ENCODE measurements at places on chromosomes 12 and 14. TPM values are rescaled to one million over a fixed set of nuclear protein-coding genes. Genes with fewer than 3 reads are reported as not detected.

Gene DCN
- total RNA-seq = 5.6 TPM

Gene DICER1
- total RNA-seq = 19.5 TPM

Gene KCNC2
- not detected for total RNA-seq

Gene SRGAP1
- total RNA-seq = 2.1 TPM

Gene TPPP2
- total RNA-seq = not detected

Gene MYO1A
- not detected for total RNA-seq

Gene KCNMB4
- 0.90 TPM for total RNA-seq

Gene MYH6
- not detected for total RNA-seq

Gene GPR137C
- total RNA-seq = 0.49 TPM

Gene KLRC4
- not detected for total RNA-seq

Gene SIVA1
- total RNA-seq = 286 TPM

DNA sequence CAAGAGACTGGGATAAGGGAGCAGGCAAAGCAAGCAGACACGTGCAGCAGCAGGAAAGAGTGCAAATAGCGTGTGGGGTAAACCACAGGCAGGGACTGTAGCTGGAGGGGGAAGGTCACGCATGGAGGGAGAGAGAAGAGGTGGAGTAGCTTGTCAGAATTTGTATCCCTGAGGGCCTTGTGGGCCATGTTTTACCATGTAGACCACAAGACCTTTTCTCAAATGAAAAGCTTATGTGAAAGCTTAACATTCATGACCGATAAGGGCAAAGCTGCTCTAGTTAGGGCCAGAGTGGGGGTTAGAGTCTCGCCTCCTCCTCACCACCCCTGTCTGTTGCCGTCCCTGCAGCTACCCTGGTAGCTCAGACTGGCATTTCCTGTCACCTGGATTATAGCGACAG lies 152.9 kb upstream of the E2F7 start:
- peak; percentile 91 for DNase-seq

GRCh38 chr12:89882050-89882449 lies 173.4 kb upstream of the ATP2B1 start:
- DNase-seq = peak; percentile 49

GRCh38 chr12:40738856-40739255 lies 46.6 kb downstream of the CNTN1 start:
- no peak for DNase-seq

DNA sequence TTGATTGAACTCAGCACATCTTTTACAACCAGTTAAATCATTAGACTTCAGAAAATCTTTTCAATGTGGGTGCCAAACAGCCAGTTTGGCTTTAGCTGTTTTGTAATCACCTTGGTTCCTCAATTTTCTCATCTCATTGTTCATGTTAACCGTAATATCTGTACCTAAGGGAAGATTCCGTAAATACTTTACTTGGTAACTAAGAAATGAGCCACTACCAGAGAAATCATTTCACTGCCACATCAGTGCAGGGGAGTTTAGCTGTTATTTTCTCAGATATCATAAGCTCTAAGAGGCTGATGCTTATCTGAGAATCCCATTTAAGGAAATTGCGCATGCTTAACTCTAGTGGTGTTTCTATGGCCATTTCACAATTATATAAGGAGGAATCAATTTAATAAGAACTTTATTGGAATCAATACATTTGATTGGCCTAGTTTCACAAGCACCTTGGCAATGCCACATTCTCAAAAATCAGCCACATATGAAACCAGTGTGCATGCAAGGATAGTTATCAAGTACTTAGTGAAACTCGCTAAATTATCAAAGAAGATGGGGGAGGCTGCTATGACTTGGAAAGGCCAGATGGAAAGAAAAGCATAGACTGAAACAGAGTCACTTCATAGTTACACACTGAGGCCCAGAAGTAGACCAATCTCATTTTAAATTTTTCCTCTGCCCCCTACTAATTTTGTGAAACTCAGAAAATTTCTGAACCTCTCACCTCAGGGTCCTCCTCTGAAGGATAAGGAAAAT lies 28.1 kb upstream of the IL22 start:
- DNase-seq = no peak

- no peak for DNase-seq
Observed at GRCh38 chr12:31233061-31233730, 92.8 kb downstream of the SINHCAF start.

GRCh38 chr12:110176745-110177144 lies 52.6 kb downstream of the IFT81 start:
- DNase-seq = no peak

- no peak for DNase-seq
Observed at GRCh38 chr14:55814064-55814463, 234.1 kb downstream of the KTN1 start.

GRCh38 chr12:106436164-106436563 lies 78.6 kb downstream of the POLR3B start:
- peak; percentile 67 for DNase-seq

- DNase-seq = no peak
Observed at GRCh38 chr12:77060136-77060882, 5.1 kb downstream of the E2F7 start.

- no peak for DNase-seq
Observed at GRCh38 chr12:46770501-46771183, 55.2 kb downstream of the SLC38A4 start.

GRCh38 chr12:82186282-82186681 lies 171.9 kb downstream of the CCDC59 start:
- no peak for DNase-seq

- peak; percentile 37 for DNase-seq
Observed at GRCh38 chr12:67720351-67720856, 71.9 kb downstream of the DYRK2 start.

DNA sequence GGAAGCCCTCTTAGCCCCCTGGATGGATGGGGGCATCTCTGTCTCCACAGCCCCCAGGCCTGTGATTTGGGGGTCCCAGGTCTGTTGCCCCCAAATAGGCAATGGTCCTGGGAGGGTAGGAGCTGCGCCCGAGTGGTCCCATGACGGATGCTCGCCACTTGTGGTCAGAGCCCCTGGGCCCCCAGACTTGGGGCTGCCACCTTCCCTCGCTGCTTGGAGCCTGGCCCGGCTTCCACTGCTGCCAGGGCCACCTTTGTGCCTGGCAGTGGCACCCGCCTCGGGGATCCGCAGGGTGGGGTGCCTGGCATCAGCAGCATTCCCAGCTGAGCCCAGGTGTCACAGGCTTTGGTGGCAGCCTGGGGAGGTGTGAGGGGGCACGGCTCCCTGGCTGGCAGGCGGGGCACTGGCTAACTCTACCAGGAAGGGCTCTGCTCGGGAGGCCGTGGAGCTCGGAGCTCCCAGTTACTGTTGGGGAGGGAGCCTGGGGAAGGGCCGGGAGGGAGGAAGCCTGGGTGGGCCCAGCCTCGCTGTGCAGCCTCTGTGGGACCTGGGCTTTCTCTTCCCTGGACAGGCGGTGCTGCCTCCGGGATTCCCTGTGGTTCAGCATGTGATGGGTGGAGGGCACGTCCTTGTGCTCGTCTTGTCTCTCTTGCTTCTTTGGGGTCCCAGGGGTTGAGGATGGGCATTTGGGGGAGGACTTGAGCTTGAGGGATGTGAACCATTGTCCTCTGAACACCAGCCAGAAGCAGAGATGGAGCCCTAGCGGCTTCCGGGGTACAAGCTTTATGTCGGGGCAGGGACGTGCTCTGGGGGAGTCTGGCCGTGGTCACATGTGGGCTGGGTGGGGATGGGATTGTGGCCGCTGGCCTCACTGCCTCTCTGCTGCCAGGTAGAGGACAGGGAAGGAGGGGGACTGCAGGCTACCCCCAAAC lies 5.4 kb downstream of the KIF26A start:
- no peak for DNase-seq

GRCh38 chr12:96420277-96420835 lies 20.1 kb upstream of the CDK17 start:
- DNase-seq = no peak

DNA sequence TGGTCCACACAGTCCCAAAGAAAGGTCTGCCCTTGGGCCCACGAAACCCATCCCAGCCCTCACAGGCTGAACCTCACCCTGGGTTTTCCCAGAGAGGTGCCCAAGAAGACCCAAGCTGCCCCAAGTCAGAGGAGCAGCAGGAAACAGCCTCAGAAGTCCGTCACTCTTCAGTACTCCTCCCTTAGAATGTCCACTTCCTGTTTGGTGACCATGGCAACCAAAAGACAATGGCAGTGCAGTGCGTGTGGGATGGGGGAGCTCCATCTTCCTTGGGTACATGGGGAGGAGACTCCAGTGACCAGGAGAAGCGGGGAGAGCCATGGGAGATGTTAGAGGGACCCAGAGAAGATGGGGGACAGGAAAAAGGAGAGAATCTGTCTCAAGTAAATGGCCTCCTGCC lies 11.3 kb downstream of the SELPLG start:
- peak; percentile 31 for DNase-seq

DNA sequence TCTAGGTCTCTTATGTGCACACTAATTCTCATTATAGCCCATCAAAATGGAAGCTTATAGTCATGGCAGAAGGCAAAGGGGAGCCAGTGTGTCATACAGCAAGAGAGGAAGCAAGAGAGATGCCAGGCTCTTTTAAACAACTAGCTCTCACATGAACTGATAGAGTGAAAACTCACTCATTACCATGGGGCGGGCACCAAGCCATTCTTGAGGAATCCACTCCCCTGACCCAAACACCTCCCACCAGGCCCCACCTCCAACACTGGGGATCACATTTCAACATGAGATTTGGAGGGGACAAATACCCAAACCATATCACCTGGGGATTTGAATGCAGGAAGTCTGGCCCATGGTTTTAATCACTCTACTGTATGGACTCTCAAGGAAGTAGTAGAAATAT lies 36.9 kb upstream of the CRACR2A start:
- no peak for DNase-seq

GRCh38 chr12:997505-997904 lies 6.5 kb downstream of the ERC1 start:
- DNase-seq = no peak

GRCh38 chr12:126042286-126042685 lies 977.1 kb downstream of the AACS start:
- DNase-seq = no peak

- no peak for DNase-seq
Observed at GRCh38 chr14:21575661-21576060, 4.2 kb downstream of the OR10G3 start.

DNA sequence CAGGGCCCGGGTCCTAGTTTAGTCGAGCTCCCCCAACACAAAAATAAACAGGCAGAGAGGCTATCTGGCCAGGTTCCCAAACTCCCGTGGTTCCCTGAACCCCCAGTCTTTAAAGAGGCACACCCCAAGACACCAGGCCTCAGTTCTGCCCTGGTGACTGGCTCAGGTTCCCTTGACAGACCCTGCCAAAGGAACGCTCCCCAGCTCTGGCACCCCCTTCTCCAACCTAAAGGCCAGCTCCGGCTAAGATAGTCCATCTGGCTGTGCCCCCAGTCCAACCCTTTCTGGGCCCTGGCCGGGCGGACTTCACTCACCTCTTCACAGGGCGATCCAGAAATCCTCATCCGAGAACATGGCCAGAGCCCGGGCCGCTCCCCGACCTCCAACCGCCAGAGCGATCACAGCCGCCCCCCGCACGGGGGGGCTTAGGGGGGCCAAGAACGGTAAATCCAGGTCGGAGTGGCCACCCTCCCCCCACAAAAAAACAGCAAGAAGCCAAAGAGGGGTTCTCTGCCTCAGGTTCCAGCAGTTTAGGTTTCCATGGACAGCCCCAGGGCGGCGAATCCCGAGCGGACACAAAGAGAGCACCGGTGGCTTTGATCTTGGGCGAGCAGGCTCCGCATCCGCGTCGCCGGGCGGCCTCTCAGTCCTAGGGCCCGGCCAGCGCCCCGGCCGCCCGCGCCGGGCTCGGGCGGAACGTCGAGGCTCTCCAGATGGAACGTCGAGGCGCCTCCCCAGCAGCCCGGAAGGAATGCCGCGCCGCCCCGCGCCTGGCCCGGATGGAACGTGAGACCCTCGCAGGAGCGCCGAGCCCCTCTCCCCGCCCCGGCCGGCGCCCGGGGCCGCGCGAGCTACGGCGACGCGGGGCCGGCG lies 1.1 kb downstream of the KMT2D start:
- no peak for DNase-seq
